ENCODE measurements at places on chromosomes 11 and 22. TPM values are rescaled to one million over a fixed set of nuclear protein-coding genes. Genes with fewer than 3 reads are reported as not detected.
A peak's percentile ranks its signal among the peaks of the same experiment; 100 is the strongest.

GRCh38 chr22:23547818-23548500 is 32.1 kb downstream of the IGLL1 start:
- H3K27me3 ChIP-seq: peaks cover 9% of the 10 kb centered on the region
- no peak overlapping the region for H3K27ac ChIP-seq
- DNase-seq: no peak
- no peak overlapping the region for H3K4me3 ChIP-seq
- no peaks in the 10 kb centered on the region for H3K4me1 ChIP-seq

DNA sequence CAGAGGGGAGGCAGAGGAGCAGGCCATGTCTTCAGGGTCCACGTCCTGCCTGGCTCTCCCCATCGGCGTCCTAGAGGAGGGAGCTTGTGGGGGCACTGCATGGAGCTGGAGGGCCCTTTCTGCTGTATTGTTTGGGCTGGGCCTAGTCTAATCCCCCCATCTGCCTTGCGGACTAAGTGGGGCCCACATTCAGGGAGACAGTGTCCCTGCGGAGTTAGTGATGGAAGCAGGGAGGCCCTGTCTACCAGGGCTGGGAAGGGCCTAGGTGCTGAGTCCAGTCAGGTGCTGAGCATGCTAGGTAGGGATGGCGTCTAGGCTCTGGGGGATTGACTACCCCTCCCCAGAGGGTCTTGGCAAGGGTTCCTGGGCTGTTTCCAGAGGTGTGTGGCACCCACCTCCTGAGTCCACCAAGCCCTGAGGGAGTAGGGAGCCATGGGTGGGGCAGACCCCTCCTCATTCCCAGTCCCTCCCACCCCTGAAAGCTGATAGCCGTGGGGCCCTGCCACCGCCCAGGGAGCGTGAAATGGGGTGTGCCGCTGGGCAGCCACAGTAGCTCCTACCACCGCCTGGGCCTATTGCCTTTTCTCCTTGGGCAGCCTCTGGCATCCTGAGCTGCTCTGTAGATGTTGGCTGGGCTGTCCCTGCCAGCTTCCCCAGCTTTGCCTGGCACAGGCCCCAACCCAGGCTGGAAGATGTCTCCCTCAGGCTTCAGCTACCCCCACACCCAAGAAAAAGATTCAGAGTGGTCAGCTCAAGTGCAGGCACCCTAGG is 1.9 kb upstream of the POLD4 start:
- H3K27me3 ChIP-seq: no peaks in the 10 kb centered on the region
- DNase-seq: no peak
- no peaks in the 10 kb centered on the region for H3K36me3 ChIP-seq
- peak overlapping the region; percentile 96 for H3K27ac ChIP-seq

DNA sequence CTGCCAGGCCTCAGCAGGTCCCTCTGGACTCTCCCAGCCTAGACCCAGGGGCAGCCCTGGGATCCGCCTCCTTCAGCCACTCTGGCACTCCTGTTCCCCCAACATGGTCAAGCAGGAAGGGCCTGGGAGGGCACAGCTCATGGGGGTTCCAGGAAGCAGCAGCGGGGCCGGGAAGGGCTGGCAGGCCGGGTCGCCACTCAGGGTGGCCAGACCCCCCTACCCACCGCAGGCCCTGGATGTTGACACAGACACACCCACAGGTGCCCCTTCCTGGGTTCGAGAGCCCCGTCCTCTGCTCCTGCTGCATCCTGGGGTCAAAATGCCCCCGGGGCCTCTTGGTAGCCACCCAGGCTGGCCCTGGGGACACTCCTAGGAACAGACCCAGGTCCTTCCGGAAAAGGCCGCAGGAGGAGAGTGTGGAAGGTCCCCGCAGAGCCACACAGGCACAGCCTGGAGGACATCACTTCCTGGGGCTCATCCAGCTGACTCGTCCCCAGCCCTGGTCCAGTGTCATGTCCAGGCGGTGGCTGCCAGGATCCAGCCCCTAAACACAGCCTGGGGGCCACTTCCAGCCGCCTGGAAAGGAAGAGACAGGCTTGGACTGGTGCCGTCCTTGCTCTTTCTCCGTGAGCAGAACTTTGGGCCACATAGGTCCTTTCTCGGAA is 6.8 kb upstream of the PIM3 start:
- no peaks in the 10 kb centered on the region for H3K36me3 ChIP-seq
- H3K27ac ChIP-seq: no peak overlapping the region
- no peaks in the 10 kb centered on the region for H3K4me1 ChIP-seq
- no peak for DNase-seq
- H3K27me3 ChIP-seq: no peaks in the 10 kb centered on the region

The OSBP gene
- total RNA-seq: 38.4 TPM

The OR5AS1 gene
- total RNA-seq: not detected

The SYCE3 gene
- total RNA-seq: not detected

All from CD8-positive, alpha-beta memory T cell (primary cell).